ENCODE measurements at places on chromosomes 16 and 17. TPM values are rescaled to one million over a fixed set of nuclear protein-coding genes. Genes with fewer than 3 reads are reported as not detected.

KRTAP9-2 gene
- not detected for total RNA-seq

HBM gene
- total RNA-seq = not detected

TOM1L1 gene
- 32.7 TPM for total RNA-seq

SNX20 gene
- total RNA-seq = not detected

RNF222 gene
- total RNA-seq = not detected

BTBD17 gene
- total RNA-seq = not detected

PIEZO1 gene
- 62.9 TPM for total RNA-seq

CHP2 gene
- not detected for total RNA-seq

ASGR2 gene
- total RNA-seq = not detected

PYY gene
- not detected for total RNA-seq

NTN1 gene
- total RNA-seq = 7.1 TPM

SALL1 gene
- total RNA-seq = 0.57 TPM

APOH gene
- total RNA-seq = not detected

PABPN1L gene
- total RNA-seq = not detected

TNFRSF13B gene
- not detected for total RNA-seq

ANKRD13B gene
- 13.1 TPM for total RNA-seq

ZNRF1 gene
- 21.9 TPM for total RNA-seq

SLFN12 gene
- total RNA-seq = 24.3 TPM

FNDC8 gene
- not detected for total RNA-seq

ANKRD40CL gene
- not detected for total RNA-seq

TMC7 gene
- 1.9 TPM for total RNA-seq

CD2BP2 gene
- 63.1 TPM for total RNA-seq

SMTNL2 gene
- not detected for total RNA-seq

CHD9 gene
- total RNA-seq = 12.0 TPM

SPATA32 gene
- total RNA-seq = not detected

EPX gene
- not detected for total RNA-seq

NOTUM gene
- 0.51 TPM for total RNA-seq

GRAPL gene
- total RNA-seq = not detected

TEX14 gene
- not detected for total RNA-seq

SOCS1 gene
- total RNA-seq = 1.7 TPM

HS3ST2 gene
- total RNA-seq = not detected

CTRL gene
- total RNA-seq = 0.74 TPM

CTRB1 gene
- not detected for total RNA-seq

C16orf96 gene
- total RNA-seq = not detected

ALDH3A1 gene
- not detected for total RNA-seq

USP22 gene
- 116 TPM for total RNA-seq

C16orf89 gene
- total RNA-seq = not detected

FOXC2 gene
- total RNA-seq = 5.4 TPM

OR3A3 gene
- 0.23 TPM for total RNA-seq

ZSCAN10 gene
- not detected for total RNA-seq

OR3A2 gene
- not detected for total RNA-seq

FZD2 gene
- total RNA-seq = 4.6 TPM
